ENCODE measurements at places on chromosomes 6 and 20.

DNA sequence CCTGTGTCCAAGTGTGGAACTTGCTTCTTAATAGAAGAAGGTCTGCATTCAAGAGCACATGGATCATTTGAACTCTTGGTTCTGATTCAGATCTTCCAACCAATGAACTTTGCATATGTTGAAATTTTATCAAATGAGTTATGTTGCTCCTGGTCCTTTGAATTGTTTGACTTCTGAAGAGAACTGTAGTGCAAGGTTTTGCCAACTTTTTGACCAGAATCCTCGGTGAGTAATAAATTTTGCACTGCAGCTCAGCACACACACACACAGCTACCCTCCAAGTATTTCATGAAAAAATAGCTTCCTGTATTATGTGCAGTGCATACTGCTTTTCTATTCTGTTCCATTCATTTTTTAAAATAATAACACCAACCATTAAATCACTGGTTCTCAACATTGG is 67.5 kb downstream of the BFSP1 start:
- DNase-seq: no peak

DNA sequence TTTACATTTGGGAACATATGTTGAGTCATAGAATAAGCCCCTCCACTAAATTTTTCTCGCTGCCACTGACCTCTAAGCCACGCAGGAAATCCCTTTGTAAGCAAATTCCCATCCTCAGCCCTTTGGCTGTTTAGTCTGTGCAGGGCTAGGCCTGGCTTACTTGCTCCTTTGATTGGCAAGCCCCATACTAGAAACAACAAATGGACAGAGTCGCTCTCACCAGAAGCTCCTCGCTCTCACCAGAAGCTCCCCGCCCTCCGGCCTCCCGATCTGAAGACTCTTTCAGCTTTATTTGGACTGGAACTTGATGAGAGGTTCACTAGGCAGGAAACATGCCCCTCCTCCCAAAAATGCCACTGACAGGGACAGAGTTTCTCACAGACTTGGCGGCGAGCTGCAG is 149.2 kb upstream of the EXOC2 start:
- DNase-seq: no peak

- no peak for DNase-seq
Measured at GRCh38 chr6:52643158-52643557, 27.8 kb upstream of the TMEM14A start.

GRCh38 chr6:156126535-156126934 is 650.6 kb upstream of the ARID1B start:
- DNase-seq: no peak

GRCh38 chr6:33993091-33993490 is 152.8 kb downstream of the GRM4 start:
- no peak for DNase-seq

DNA sequence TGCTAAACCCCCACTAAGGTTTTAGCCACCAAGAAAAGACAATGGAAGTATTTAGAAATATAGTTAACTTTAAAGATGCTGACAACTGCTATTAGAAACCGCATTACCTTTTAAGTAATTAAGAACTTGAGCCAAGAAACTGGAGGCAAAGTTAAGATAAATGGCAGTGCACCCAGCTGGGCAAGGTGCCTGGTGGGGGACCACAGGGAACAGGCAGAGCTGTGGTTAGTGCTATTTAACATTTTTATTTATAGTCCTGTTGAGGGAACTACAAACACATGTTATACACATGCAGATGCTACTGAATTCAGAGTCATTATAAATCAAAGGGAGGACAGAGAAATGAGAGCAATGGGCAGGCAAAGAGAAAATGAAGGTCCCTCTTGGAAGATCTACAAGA is 447.9 kb downstream of the TFAP2B start:
- DNase-seq: no peak

DNA sequence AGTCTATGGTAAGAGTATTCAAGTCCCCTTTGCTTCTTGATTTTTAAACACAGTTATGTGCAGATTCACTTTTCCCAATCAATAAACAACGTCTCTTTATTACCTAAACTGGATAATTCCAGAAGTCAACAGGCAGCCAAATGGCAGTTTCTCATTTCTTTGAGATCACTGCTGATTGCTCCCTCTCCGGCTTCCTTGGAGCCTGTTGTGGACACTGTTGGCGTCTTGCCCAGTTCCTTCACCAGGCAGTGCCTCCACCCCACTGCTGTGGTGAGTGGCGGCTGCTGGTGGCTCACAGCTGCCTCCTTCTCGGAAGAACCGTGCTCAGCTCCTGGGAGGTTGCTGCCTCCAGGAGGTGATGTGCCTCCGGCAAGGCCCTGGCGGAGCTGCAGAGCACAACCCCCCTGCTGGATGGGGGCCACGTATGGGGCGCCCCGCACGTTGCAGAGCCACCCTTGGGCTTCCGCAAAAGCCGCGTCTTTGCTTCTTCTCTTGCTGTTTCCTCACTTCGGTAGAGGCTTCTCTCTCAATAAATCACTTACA is 105.1 kb upstream of the CNKSR3 start:
- DNase-seq: peak; percentile 73

DNA sequence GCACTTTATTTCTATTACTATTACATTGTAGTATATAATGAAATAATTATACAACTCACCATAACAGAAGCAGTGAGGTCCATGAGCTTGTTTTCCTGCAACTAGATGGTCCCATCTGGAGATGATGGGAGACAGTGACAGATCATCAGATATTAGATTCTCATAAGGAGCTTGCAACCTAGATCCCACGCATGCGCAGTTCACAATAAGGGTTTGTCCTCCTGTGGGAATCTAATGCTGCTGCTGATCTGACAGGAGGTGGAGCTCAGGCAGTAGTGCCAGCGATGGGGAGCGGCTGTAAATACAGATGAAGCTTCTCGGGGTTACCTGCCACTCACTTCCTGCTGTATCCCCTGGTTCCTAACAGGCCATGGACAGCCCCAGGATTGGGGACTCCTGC is 139.5 kb upstream of the TCF21 start:
- no peak for DNase-seq

GRCh38 chr20:14604143-14604542 is 266.7 kb upstream of the FLRT3 start:
- no peak for DNase-seq

DNA sequence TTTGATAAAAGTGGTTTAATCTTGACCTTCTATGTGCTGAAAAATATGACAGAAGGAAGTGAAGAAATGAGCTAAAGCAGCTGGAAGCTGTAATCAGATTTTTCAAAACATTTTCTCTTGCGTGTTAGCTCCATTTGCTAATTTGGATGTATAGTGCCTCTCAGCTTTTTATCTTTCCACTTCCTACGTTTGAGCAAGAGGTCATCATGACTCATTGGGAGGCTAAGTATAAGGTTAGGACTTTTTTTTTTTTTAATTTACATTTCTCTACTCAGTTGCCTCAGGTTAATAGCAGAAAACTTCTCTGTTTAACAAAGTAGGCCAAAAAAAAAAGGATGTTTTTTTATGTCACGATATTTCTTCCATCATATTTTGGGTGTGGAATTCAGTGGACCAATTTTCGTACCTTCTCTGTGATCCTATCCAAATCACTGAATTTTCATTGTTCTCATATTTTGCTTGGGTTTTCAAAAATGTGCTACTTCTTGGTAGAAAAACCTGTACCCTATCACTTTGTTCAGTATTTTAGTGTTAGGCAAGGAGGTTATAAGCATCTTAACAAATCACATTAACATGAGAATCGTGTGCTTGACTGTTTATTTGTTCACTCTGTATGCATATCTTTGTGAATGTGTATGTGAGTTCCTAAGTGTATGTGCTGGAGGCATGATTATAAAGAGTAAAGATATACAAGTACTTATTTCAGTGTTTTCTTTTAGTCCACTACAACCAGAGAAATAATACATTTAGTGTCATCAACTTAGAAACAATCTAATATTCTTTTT is 1028.3 kb upstream of the EYS start:
- DNase-seq: no peak

- DNase-seq: no peak
Measured at GRCh38 chr6:140058863-140059262, 684.4 kb upstream of the CITED2 start.

DNA sequence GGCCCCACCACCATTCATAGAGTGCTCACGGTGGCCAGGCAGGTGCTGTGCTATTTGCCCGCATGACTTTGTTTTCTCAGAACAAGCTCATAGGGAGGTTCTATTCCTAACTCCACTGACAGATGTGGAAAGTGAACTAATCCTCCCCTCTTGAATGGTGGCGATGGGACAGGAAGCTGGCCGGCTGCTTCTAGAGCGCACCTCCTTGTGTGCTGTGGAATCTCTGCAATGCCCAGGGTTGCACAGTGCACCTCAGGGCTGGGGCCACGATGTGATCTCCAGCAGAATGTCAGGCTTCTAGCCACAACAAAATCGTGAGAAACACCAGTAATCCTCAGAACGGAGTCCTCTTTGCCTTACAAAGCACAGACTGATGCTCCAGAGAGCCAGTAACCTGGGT is 53.8 kb upstream of the SLC22A23 start:
- no peak for DNase-seq

GRCh38 chr6:46788791-46789190 is 4.4 kb upstream of the MEP1A start:
- DNase-seq: no peak

Data from uterus (tissue), 4 donors.